ENCODE measurements at places on chromosomes 5 and 9.

DNA sequence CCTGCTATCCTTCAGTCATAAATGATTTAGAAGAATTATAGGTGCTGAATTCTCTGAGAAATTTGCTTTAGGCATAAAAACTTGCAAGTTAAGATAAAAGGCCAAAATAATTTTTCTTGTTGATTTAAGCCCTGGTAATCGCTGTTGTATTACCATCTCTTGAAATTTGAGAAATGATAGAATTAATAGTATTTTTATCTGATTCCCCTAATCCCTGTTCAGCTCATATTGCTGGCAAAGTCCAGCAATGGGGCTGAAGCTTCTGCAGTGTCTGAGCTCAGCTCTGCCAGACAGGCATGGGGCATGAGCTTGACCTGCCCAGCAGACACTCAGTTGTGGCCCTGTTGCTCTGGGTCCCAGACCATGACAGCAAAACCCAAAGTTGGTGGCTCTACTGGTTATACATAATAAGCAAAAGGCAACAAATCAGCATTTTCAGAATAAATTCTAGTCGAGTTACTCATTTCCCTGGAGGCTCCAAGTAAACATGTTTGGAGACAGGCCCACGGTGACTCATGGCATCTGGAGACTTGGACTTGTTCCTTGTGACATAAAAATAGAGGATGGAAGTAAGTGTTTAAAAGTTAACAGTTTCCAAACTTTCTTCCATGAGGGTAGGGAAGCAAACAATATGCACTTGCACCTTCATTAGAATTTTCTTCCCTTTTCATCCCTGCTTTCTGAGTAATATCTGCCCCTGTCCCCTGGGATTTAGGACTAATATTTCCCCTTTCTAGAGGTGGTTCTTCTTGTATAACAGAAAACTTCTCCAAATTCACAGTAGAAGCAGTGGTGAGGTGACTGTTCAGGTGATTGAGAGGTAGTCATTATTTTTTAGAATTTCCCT is 60.2 kb upstream of the SLC2A8 start:
- peak; percentile 87 for DNase-seq

- no peak for DNase-seq
Observed at GRCh38 chr5:81006947-81007636, 46.9 kb downstream of the RASGRF2 start.

DNA sequence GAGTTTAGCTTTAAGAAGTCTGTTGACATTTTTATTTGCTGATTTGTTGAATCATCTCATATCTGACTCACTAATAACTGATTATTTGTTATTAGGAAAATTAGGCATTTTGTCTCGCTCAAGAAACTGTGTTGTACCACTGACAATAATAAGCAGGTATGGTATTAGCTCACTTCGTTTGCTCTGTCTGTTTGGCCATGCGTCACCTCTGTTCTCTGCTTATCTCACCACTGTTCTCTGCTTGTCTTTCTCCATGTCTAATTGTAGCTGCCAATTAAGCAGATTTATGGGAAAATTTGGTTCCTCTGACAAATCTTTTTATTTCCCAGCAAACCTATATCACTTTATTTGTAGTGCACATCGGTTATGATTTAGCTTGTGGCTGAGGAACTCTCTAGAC is 138.9 kb downstream of the WDR41 start:
- no peak for DNase-seq

GRCh38 chr5:110803467-110804326 is 64.9 kb downstream of the SLC25A46 start:
- no peak for DNase-seq

DNA sequence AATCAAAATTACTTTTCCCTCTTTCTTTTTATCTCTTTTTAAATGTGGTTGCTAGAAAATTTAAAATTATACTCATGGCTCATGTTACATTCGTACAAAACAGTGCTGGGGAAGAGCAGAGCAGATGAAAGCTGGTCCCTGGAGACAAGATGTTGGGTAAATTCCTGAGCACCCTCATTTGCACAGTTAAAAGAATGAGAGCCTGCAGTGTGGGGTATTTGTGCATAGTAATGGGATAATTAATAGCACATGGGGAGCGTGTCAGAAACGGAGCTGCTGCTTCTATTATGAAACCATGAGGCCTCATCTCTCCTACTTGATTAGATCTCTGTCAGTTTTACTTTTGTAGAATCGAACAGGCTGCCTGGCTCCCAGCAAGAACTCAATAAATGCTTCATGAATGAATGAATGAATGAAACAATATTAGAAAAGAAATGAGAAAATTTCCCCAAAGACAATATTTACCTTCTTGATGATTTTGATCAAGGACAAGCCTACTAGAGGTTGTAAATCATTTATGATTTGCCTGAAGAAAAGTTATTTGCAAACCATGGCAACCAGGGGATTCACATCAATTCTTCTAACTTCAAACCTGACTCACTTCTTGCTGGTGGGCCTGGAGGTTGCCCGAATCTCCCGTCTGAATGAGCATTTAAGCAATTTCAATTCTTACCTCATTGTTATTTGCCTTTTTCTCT is 177.2 kb upstream of the TUT7 start:
- DNase-seq, result no peak

DNA sequence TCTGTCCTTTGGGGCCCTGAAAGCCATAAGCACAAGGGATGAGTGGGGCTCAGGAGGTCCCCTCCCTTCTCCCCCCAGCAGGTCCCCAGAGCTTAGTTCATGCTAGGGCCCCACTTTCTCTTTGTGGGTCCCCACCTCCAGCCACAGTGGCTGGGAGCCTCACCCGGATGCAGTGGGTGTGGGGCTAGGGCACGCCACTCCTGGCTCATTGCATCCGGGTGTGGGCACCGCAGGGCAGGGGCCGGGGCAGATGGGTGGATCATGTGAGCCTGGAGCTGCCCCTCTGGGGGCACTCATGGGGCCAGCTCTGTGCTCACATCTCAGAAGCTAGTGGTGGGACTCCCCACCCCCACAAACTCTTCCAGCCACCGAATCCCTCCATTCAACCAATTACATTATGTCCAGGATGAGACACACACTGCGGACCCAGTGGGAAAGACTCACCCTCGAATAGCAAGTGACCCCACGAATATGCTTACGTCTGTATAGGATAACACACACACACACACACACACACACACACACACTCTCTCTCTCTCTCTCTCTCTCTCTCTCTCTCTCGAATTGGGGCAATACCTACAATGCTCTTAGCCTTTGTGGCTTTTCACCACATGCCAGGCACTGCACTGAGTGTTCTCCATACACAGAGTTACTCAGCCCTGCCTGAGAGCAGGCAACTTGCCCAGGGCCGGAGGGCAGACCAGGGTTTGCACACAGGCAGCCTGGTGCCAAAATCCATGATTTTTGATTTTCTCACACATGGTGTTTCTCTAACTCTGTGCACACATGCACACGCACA is 16.8 kb upstream of the PHYKPL start:
- peak; percentile 85 for DNase-seq

GRCh38 chr5:20972419-20972925 is 984.5 kb upstream of the CDH18 start:
- DNase-seq, result no peak

DNA sequence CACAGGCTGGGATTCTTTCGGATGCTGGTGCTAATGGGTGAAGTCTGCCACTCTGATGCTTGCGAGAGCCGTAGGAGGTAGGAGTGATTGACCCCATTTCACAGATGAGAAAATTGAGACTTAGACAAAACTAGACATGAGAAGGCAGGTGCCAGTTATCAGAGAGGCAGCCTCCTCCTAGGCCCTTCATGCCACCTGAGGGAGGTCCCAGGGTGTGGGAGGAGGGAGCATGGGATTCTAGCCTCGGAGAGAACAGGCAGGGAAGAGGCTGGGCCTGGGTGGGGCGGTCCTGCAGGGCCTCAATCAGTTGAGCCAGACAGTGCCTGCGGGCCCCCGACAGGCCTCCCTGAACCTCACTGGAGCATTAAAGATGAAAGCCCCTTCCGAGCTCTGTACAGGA is 112.4 kb downstream of the COL23A1 start:
- DNase-seq, result no peak

GRCh38 chr5:159286420-159287035 is 23.4 kb downstream of the UBLCP1 start:
- DNase-seq, result no peak

DNA sequence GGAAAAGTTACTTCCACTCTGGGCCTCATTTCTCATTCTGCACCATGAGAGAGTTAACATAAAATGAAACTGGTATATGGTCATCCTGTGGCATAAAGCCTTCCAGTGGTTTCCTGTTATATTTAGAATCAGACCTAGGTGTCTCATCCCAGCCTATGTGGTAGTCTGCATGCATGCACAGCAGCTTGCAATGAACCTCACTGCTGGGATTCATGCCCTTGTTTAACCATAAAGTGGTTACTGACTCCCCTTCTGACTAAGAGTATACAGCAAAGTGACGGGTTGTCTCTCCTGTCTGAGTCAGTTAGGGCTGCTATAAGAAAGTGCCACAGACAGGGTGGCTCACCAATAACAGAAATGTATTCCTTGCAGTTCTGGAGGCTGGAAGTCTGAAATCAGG is 14.7 kb upstream of the TDRD7 start:
- no peak for DNase-seq

GRCh38 chr9:33107762-33108161 is 31.3 kb upstream of the SMU1 start:
- DNase-seq, result no peak

GRCh38 chr5:3913279-3913678 is 317.6 kb downstream of the IRX1 start:
- no peak for DNase-seq

DNA sequence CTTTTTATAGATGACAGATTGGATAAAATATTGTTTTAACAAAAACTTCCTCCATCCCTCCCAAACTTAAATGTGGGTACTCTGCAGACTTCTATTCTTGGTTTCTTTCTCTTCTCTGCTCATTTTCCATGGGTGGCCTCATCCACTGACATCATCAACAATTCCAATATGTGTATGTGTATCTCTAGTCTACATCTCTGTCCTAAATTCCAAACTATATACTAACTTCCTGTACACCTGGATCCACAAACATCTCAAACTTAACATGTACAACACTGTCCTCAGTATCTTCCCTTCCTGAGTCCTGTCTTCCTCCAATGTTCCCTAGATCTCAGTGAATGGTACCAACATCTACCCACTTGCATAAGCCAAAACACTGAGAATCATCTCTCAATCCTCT is 28.5 kb upstream of the CDK5RAP2 start:
- no peak for DNase-seq

- DNase-seq, result no peak
Observed at GRCh38 chr5:30765227-30765626, 428.3 kb upstream of the CDH6 start.

GRCh38 chr9:120252248-120252647 is 327.7 kb downstream of the CDK5RAP2 start:
- DNase-seq, result no peak

DNA sequence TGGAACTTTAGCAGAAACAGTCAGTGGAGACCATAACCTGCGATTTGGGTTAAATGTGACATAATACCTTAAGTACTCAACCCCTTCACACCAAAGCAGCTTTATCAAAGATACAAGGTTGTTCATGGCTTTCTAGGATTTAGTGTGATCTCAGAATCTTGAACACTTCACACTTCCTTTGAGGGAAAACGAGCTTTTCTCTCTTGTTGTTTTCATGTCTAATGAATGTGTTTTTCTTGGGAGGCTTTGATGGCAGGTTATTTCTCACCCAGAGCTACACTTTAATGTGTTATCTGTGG is 437.0 kb downstream of the TMEM232 start:
- DNase-seq, result no peak

DNA sequence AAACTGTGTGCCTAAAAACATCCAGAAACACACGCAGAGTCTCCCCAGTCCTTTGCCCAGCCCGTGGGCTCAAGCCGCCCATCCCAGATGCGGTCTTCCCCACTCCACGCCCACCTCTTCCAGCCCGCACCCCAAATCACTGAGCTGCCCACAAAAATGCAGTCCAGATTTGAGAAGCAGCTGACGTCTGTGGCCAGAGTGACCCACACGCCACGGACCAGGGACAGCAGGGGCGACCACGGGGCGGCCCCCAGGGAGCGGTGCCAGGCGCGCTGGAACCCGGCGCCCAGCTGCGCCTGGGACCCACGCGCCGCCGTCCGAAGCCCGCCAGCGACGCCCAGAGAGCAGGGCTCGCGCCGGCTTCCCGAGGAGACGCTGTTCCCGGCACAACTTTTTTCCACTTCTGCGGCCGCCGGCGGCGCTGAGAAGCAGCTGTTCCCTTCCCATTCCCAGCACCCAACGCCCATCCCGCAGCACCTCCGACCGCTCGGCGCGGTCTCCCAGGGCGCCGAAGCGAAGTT is 674 bp downstream of the LHFPL2 start:
- DNase-seq, result no peak

- peak; percentile 79 for DNase-seq
Observed at GRCh38 chr9:107176436-107177151, 106.5 kb upstream of the RAD23B start.

DNA sequence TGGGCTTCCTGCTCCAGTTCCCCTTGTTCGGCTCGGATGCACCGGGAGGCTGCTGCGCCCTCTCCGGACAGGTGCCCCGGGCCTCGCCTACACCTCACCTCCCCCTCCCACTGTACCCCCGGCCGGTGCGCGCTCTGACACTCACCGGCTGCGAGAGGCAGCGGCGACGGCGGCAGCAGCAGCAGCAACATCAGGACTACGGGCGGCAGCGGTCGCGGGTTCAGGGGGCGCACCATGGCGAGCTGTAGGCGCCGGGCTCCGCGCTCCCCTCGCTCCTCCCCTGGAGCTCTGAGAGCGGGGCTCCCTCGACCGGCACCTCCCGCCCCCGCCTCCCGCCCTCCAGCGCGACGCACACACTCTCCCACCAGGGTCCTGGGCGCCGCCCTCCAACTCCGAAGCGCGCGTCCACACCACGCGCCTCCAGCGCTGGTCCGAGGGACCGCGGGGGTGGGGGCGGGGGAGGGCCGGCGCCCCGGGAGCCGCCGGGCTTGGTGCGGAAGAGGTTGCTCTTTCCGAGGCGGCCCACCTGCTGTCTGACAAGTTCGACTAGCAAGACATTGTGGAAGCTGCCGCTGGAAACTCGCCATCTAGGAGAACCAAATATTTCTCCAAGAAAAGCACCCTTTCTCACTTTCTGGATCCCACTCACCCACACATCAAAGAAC is at the start of gene GFRA3:
Gene GFRA3, minus strand, starts transcription at position 433 of the 665 bp plus-strand sequence. Its CDS starts 197 bp downstream, at position 236.
- no peak for DNase-seq

DNA sequence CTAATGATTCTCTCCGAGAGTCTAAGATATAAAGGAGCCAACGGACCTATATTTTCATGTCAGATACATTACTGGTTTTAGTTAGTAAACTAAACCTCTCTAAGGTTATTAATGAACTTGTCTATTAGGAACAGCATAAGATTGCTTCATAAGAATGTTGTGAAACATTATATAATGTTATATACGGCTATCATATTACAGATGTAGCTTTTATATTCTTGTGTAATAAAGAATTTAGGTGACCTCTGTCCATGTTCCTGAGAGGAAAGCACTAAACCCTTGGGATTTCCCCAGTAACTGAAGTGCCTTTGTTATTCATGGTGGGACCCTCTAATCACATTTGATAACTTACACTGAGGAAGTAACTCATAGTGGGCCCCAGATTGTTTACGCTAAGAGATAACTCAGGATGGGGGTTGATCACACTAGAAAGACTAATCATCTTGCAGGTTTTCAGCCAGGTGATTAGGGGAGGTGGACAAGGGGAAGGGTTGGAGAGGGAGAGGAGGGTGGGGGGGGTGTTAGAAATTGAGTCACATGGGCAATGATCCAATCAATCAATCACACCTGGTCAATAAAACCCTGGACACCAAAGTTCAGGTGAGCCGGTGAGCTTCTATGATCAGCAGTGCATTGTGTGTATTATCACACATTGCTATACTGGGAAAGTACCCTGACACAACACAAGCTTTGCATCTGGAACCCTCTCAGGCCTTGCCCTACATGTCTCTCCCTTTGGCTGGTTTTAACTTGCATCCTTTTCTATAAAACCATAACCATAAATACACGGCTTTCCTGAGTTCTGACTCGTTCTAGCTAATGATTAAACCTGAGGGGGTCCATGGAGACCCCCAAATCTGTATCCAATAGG is 25.8 kb downstream of the ECPAS start:
- DNase-seq, result no peak

Measured in GM04503 (cell line).